ENCODE measurements at places on chromosomes 16 and 17. TPM values are rescaled to one million over a fixed set of nuclear protein-coding genes. Genes with fewer than 3 reads are reported as not detected.

Gene CHST4
- total RNA-seq: not detected

Gene LRRC75A
- total RNA-seq: 1.5 TPM

Gene KRTAP3-2
- not detected for total RNA-seq

Gene GPS1
- total RNA-seq: 107 TPM

Gene LGALS9B
- not detected for total RNA-seq

Gene KRT33B
- not detected for total RNA-seq

Gene SLC12A3
- not detected for total RNA-seq

Gene OR4D1
- not detected for total RNA-seq

Gene ABCA8
- 15.6 TPM for total RNA-seq

Gene PNPO
- 24.7 TPM for total RNA-seq

Gene COG7
- total RNA-seq: 13.8 TPM

Gene CACNA1H
- not detected for total RNA-seq

Gene TLK2
- total RNA-seq: 51.8 TPM

Gene RHBDF2
- 9.1 TPM for total RNA-seq

Gene TADA2A
- total RNA-seq: 22.0 TPM

Gene CACNA1G
- total RNA-seq: not detected

Gene CLCN7
- total RNA-seq: 54.8 TPM

Gene CSH2
- not detected for total RNA-seq

Gene TNP2
- total RNA-seq: not detected

Gene CACNG1
- not detected for total RNA-seq

Gene C1QTNF1
- 2.6 TPM for total RNA-seq

Gene PLD6
- 0.66 TPM for total RNA-seq
